ENCODE measurements at places on chromosomes 13 and 19. TPM values are rescaled to one million over a fixed set of nuclear protein-coding genes. Genes with fewer than 3 reads are reported as not detected.

DNA sequence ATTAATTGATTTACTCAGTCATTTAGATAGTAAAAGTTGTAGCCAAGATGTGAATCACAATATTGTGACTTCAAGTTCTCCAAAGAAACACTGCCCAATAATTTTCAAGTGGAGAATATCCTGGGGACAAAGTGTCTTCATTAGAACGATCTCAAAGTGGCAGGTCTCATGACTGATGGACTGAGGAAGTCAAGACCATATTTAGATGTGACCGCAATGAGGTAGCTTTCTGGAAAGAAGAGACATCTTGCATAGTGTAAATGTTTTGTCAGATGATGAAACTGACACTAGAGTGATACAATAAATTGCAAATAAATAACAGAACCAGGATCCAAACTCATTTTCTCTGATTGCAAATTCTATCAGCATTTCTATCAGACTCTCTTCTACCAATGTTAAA is 1476.9 kb downstream of the EFNB2 start:
- no peak for DNase-seq

- DNase-seq = no peak
Measured at GRCh38 chr13:99984461-99985240, 3.1 kb downstream of the ZIC2 start.

GRCh38 chr19:41545547-41545946 is 30.4 kb upstream of the CEACAM21 start:
- DNase-seq = no peak

- no peak for DNase-seq
Measured at GRCh38 chr13:31427151-31428100, 227.7 kb downstream of the B3GLCT start.

DNA sequence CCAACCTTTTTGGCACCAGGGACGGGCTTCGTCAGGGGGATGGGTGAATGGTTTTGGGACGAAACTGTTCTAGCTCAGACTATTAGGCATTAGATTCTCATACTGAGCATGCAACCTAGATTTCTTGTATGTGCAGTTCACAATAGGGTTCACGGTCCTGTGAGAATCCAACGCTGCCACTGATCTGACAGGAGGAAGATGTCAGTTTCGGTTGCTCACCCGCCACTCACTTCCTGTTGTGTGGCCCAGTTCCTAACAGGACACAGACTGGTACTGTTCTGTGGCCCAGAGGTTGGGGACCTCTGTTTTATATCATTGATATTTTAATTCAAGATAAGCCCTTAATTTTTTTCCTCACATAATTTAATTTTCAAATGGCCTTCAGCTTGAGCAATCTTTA is 26.7 kb upstream of the TDRD3 start:
- DNase-seq = no peak

- no peak for DNase-seq
Measured at GRCh38 chr19:48466561-48467325, 2.4 kb upstream of the CYTH2 start.

CALR3 gene
- total RNA-seq = not detected

MEIS3 gene
- 9.9 TPM for total RNA-seq

SIGLECL1 gene
- not detected for total RNA-seq

RASL11A gene
- total RNA-seq = 9.4 TPM

GSX1 gene
- total RNA-seq = not detected

ZNF177 gene
- total RNA-seq = 4.1 TPM
